Heart left ventricle (tissue), 16 donors: ENCODE measurements at places on chromosomes 11 and 22.

- no peak for DNase-seq
Measured at GRCh38 chr22:23509571-23510302, 70.4 kb downstream of the IGLL1 start.

GRCh38 chr11:69880041-69880825 is 61.0 kb upstream of the FGF3 start:
- no peak for DNase-seq

- DNase-seq = no peak
Measured at GRCh38 chr11:65960824-65961266, 689 bp upstream of the SART1 start.

- DNase-seq = no peak
Measured at GRCh38 chr11:72721689-72722049, 30.5 kb downstream of the ARAP1 start.

GRCh38 chr11:31262761-31263160 is 106.8 kb downstream of the DCDC1 start:
- no peak for DNase-seq

DNA sequence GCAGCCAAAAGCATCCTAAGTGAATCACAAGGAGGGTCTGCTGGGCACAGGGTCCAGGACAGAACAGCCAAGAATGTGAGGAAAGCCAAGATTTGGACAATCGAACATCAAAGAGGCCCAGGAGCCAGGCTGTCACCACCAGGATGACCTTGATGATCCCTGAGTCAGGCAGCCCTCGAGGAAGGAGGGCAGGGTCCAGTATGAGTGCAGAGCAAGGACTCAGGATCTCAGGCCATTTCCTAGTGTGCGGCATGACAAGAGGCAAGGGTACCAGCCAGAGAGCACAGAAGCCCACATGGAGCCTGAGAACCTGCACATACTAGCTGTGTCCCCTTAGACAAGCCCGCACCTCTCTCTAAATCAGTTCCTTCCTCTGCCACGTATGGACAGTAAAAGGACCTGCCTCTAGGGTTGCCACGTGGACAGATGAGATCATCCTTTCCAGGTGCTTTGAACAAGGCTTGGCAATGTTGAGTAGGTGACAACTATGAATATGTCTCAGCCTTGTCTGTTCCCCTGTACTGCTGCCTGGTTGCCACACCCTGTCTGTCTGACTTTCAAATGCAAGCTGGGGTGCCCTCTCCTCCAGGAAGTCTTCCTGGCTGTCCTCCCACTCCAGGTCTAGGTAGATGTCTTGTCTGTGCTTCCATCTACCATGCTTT is 32.2 kb upstream of the ISX start:
- no peak for DNase-seq
